CD4-positive, alpha-beta T cell treated with Interferon alpha-2 for 1 hour (primary cell): ENCODE measurements at places on chromosomes 2 and 18.

DNA sequence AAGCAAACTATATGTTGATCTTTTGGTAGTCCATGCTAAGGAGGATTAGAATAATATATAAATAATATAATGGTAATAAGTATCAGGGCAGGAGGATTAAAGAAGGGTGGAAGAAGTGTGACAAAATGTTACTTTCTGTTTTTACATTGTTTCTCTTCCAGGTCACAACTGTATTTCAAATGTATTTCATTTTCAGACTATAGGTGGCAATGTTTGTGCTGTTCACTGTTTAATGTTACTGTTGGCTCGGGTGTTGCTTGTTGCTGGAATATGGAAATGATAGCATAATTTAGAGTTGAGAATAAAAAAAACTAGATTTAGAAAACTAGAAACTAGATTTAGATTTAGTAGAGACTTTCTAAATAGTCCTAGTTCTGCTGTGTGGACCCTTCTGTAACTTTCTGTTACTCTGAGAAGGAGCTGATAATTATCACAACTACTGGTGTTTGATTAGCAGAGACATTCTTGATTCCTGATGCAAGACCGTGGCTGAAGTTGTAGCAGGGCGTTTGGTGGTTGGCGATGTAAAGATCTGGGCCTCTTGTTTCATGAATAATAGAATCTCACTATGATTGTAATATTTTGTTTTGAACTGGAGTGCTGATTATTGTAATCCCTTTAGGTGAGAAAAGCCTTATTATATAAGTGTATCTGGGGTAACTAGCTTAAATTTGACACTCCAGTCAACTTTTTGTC lies 7.9 kb downstream of the NEDD4L start:
- no peak for DNase-seq

DNA sequence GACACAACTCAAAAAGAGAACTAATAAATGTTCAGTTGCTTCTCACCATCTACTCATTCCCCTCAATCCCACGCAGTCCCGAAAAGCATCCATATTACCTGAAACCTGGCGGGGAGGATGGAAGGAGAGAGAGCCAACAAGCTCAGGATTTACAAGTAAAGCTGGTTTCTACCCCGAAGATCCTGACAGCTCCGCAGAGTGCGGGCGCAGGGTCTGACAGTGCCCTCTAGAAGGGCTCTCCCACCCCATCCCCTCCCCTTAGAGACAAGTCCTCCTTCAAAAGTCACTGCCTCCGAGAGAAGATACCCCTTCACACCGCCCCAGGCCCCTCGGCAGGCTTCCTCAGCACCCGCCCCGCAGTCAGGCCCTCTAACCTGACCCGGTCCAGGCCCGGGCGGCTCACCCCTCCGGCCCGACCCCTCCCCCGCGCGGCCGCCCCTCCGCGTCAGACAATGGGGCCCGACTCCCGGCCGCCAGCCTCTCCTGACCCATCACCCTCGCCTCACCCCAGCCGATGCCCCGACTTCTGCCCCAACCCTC lies 550 bp downstream of the RAB1A start:
- peak; percentile 17 for DNase-seq

- DNase-seq = no peak
Measured at GRCh38 chr2:81290846-81291245, 986.3 kb upstream of the LRRTM1 start.

GRCh38 chr18:35268821-35269220 lies 21.2 kb downstream of the ZSCAN30 start:
- no peak for DNase-seq

DNA sequence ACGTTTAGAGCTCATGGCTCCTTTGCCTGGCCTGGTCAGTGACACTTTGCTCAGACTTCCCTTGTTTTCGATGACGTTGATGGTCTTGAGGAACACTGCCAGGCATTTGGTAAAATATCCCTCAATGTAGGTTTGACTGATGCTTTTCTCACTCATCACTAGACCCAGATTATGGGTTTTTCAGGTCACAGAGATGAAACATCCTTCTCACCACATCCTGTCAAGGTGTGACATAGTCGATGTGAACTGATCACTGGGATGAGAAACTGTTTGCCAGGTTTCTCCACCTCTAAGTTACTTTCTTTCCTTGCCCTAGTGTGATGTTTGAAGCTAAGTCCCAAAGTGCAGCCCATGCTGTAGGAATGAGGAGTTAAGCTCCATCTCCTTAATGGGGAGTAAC lies 81.5 kb downstream of the AFF3 start:
- DNase-seq = no peak
